CD4-positive, alpha-beta memory T cell (primary cell): ENCODE measurements at places on chromosomes 6 and 20. TPM values are rescaled to one million over a fixed set of nuclear protein-coding genes. Genes with fewer than 3 reads are reported as not detected.
A peak's percentile ranks its signal among the peaks of the same experiment; 100 is the strongest.

DNA sequence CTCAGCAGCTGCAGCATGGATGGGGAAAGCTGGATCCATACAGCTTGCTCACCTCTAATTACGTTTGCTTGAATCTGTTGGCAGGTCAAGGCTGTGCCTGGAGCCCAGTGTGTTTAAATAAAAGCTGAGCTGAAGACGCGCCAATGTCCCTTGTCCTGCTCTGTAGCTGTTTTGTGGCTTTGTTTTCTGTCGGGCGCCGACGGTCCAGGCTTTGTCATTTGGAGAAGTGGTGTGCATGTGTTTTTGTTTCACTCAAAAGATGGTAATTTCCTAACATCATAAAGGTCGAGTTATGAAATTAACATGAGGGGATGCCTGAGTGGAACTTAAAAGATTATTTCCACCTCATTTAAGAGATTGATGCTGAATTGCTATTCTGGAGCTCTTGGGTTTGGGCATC, 107.6 kb downstream of the SLC24A3 start:
- no peak for DNase-seq

- DNase-seq, result peak; percentile 66
These were observed 38.4 kb upstream of the ARHGAP18 start for GRCh38 chr6:129748212-129748900.

DNA sequence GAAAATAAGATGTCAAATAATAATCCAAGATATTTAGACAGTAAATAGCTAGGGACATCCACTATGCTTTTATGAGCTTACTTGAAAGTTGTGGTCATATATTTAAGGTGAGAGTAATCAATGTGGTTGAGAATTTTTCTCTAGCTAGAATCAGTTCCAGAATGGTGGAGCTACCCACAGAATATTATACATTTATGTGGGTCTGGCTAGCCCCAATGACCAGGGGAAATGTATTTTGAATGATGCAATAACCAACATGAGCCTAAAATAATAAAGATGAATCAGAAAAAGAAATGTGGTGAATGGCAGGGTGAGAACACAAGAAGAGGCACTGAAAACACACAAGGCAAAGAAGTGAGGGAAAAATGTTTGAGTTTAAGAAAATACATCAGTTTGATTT, 325.7 kb downstream of the TBC1D32 start:
- no peak for DNase-seq

- no peak for DNase-seq
These were observed 135.8 kb upstream of the MAP3K7 start for GRCh38 chr6:90722648-90723047.

- no peak for DNase-seq
These were observed 437.6 kb upstream of the PLCB4 start for GRCh38 chr20:8631271-8631670.

The SPO11 gene
- total RNA-seq, result not detected

- no peak for DNase-seq
These were observed 671.8 kb upstream of the GJE1 start for GRCh38 chr6:141460743-141461484.

DNA sequence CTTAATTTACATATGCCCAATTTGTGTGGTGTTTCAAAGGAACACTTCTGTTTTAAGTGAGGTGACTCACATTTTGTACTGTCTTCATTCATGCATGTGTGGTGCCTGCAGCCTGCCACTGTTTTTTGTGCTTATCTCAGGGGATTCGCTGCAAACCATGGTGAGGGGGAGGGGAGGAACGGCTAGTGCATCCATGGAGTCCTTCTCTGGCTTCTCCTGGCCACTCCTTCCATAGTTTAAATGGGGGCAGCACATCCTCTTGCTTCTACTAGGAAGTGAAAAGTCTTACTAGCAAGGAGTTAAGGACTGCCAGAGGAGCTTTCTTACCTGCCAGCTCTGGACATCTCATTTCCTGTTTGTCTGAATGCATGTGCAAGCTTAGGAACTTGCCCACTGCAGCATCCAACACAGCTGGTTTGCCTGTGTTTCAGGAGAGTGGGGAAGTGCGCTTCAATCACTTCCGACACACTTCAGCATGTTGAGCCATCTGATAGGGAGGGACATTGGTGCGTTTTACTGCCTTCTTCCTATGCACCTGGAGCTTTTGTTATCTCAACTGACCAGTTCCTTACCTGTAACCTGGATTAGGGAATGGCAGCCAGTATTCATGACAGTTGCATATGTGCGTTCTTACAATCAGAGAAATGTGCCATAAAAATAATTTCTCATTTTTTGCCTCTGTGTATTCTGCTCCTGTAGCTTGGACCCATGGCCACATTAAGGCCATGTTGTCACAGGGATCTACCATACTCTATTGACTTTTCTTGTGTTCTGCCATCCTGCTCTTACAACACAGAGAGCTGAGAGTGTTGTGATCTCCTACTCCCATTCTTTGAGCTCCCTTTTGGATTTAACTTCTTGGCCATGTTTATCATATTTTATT, 211.3 kb downstream of the ARID1B start:
- no peak for DNase-seq

The FGD2 gene
- 1.4 TPM for total RNA-seq
